ENCODE measurements at places on chromosomes 7 and 10.

- DNase-seq = no peak
These were observed 40.5 kb upstream of the GSAP start for GRCh38 chr7:77456696-77457095.

GRCh38 chr10:113718969-113719822 lies 32.3 kb upstream of the PLEKHS1 start:
- no peak for DNase-seq

DNA sequence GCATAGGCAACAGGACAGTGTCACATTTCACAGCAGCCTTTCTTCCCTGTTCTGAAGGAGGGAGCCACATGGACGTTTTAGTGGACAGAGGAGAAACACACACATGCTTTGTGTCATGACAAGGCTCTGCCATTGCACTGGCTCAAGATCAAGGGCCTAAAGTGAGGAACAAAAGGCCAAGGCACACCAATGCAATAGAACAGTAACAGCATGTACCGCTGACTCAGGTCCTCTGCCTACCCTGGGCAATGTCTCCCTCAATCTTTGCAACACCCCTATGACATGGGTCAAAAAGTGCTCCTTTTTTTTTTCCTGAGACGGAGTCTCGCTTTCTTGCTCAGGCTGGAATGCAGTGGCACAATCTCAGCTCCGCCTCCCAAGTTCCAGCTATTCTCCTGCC lies 57.8 kb upstream of the SDK1 start:
- no peak for DNase-seq

GRCh38 chr10:133405844-133406527 lies 12.0 kb downstream of the MTG1 start:
- no peak for DNase-seq

GRCh38 chr7:134509010-134509409 lies 18.4 kb upstream of the AKR1B10 start:
- DNase-seq = no peak

Measured in activated CD4-positive, alpha-beta T cell treated with anti-CD3 and anti-CD28 coated beads for 48 hours (primary cell).